GM20000 (cell line): ENCODE measurements at places on chromosomes 11 and 22.

DNA sequence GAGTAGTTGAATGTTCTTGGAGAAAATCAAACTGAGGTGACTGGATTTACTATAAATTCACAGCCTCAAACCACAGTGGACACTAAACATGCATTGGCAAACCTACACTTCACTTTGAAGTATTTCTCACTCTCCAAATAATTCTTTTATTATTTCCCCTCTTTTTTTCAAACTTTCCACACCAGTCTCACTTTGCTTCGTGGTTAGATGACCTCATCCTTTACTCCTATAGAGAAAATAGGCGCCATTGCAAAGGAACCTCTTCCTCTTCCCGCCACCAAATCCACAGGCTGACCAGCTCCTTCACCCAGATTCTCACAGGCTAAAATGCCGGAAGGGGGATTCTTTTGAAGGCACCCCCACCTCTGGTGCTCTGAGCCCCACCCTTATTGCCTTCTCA, 33.4 kb downstream of the HTR3A start:
- no peak for DNase-seq

- DNase-seq, result no peak
Measured at GRCh38 chr11:62770778-62771143, 435 bp upstream of the TAF6L start.

GRCh38 chr11:47183969-47184368, 2.3 kb downstream of the PACSIN3 start:
- no peak for DNase-seq

DNA sequence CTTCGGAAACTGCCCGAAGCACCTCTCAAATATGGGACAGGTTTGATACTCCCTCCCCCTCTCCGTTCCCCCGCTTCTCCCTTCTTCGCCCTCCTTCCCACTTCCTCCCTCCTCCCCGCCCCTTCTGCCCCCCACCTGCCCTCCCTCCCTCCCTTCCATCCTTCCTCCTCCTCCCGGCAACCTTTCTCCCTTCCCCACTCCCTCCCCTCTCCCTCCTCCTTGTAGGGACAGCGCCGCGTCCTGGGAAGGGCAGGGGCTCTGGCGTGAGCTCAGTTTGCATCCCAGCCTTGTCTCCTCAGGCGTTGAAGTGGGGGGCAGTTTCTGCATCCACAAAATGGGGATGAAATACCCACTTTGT, 6.1 kb upstream of the NFAM1 start:
- no peak for DNase-seq

GRCh38 chr22:32904044-32904443, 102.5 kb downstream of the TIMP3 start:
- DNase-seq, result no peak

DNA sequence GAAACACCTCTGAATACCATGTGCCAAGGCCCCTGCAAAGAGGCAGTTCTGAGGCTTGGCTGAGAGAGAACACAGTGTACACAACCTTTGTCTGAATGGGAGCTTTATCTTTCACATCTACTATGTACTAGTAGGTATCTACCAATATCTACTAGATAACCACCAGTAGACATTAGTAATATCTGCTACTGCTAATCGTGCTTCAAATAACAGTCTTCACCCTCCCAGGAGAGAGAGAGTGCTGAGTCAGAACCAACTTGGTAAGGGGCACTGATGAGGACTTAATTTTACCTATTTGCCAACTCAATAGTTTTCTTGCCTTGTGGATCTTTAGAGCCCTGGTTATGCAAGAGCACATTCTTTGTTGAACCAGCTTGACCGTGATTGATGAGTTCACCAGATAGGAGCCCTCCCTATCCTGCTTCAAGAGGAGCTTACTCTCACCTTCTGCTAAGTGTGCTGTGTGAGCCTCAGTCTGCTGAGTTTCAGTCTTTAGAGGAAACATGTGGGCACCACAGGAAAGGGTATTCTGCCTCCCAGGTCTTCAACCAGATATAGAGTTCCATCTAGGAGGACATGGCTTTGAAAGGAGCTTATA, 967.5 kb downstream of the NTM start:
- DNase-seq, result no peak

GRCh38 chr11:67352546-67353316, 615 bp downstream of the POLD4 start:
- peak; percentile 45 for DNase-seq

GRCh38 chr11:113773092-113773415, 438 bp downstream of the ZW10 start:
- no peak for DNase-seq

- DNase-seq, result no peak
Measured at GRCh38 chr11:15965562-15966250, 390.6 kb downstream of the SOX6 start.
